ENCODE measurements at places on chromosomes 6 and 20.

DNA sequence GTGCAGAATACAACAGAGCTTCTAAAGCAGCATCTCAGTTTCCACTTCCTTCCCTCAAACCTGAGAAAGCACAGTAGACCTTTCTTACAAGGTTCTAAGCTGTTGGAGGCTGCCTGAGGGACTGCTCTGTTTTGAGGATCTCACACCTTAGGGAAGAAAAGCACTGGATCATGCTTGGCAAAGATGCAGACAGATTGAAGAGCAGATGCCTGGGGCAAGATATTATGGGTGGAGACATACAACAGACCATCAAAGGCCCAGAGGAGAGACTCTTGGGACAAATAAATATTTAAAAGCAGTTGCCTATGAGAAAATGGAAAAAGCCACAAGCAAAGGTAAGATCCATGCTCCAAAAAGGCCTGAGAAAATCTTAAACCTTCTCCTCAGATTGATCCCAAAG, 6.2 kb downstream of the ZNF337 start:
- DNase-seq = no peak

DNA sequence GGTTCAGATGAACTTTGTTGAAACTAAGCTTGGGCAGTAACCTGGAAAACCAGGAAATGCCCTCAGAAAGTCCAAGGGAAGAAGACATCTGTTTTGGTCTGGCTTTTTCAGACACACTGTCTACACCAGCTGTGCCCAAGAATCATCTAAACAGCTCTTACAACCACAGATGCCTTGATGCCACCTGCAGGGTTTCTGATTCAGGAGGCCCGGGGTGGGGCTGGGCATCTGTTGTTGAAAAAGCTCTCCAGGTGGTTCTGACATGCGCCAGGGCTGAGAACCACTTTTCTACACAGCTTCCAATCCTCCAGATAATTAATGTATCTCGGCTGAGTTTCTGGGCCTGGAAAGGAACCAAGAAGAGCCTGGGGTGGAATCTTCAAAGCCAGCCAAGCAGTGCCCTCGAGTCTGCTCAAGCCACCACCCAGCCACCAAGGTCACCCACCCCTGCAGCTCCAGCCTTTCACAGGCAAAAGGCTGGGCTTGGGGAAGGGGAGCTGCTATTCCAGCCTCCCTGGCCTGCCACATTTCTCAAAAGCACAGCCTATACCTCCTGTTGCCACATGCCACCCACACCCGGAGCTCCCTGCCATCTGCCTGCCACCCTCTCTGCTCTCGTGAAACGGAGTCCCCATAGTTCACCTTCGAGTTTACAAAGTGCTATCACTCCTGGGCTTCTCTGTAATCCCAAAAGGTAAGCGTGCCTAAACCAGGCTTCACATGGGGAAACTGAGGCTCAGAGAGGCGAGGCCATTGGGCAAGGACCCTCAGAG, 9.4 kb downstream of the MDGA1 start:
- DNase-seq = no peak

- DNase-seq = no peak
Measured at GRCh38 chr6:20610636-20611370, 76.5 kb downstream of the CDKAL1 start.

- no peak for DNase-seq
Measured at GRCh38 chr20:11077226-11077625, 403.4 kb upstream of the JAG1 start.

- DNase-seq = no peak
Measured at GRCh38 chr6:36757206-36757605, 59.6 kb downstream of the RAB44 start.

- peak; percentile 97 for DNase-seq
Measured at GRCh38 chr6:37051138-37052026, 45.9 kb downstream of the FGD2 start.

GRCh38 chr6:55379471-55379870, 52.2 kb downstream of the GFRAL start:
- no peak for DNase-seq

DNA sequence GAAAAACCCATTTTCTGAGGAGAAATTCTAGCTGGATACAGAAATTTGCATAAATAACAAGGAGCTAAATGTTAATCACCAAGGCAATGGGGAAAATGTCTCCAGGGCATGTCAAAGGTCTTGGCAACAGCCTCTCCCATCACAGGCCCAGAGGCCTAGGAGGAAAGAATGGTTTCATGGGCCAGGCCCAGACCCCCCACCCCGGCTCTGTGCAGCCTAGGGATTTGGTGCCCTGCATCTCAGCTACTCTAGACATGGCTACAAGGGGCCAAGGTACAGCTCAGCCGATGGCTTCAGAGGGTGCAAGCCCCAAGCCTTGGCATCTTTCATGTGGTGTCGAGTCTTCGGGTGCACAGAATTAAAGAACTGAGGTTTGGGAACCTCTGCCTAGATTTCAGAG, 321.2 kb upstream of the ID4 start:
- DNase-seq = no peak

DNA sequence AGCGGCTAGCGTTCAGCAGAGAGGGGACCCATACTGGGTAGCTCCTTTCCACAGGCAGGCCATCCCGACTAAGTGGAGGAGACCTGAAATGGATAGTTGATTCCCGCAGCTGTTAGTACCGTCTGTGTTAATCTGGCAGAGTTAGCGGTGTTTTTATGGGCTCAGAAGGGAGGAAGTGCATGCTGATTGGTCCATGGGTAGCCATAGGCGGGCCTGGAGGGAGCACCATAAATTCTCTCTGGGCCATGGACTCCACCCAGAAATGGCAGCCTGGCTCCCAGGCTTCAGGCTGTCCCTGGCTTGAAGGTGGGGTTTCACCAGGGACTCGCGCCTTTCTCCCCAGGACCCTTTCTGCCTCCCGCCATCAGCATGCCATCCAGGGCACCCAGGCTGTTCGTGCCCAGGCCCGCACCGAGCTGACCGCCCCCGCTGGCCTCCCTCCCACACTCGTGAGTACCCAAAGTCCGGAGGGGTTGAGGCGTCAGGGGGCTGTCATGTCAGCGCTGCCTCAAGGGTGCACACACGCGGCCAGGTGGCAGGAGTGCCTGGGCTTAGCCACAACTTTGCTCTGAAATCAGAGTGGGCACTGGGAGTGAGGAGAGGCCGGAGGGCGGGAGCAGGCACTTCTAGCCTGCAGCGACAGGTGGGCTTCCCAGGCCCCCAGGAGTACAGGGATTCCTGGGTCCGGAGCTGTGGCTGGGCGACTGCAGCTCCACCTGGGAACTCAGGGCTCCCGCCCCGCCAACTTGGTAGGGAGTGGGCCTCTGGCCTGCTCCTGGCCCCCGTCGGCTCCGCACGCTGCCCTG, 694.3 kb upstream of the FLRT3 start:
- DNase-seq = no peak

GRCh38 chr6:56096946-56097621, 150.3 kb downstream of the COL21A1 start:
- no peak for DNase-seq

- no peak for DNase-seq
Measured at GRCh38 chr6:118740372-118740771, 89.0 kb upstream of the CEP85L start.

DNA sequence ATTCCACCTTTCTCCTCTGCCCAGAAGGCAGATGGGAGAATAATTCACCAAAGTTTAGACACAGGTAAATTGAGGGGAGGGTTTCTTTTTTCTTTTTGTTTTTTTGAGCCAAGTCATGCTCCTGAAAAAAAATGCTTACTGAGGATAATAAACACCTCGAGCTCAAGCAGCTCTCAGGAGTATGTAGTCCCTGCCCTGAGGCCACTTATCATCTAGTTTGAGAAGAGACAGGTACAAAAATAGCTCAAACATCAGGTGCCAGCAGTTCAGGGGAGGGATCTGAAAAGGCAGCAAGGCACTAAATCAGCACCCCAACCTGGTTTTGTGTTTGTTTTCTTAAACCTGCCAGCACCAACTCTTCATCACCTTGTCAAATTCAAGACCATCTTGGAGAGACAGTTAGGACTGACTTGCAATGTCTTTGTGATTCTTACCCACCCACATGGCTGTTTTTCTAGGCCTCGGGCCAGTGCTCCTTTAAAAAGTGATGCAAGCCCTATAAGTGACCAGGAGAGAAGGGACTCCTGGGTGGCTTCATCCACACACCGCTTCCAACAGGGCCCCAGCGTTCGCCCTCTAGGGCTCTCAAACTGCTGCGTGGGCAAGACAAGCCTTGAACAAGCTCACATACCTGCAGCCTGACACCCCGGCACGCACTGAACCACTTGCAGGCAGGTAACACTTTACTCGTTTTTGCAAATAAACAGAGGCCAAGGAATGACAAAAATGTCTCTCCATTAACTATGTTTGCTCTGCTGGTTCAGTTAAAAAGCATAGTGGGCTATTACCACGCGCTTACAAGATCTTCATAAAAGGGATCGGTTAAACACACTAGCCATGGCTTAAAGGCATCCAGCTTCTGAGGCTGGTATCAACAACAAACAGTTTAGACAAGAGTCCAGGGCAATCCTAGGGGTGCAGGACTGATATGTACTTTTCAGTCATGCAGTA, 13.9 kb downstream of the JAG1 start:
- no peak for DNase-seq

DNA sequence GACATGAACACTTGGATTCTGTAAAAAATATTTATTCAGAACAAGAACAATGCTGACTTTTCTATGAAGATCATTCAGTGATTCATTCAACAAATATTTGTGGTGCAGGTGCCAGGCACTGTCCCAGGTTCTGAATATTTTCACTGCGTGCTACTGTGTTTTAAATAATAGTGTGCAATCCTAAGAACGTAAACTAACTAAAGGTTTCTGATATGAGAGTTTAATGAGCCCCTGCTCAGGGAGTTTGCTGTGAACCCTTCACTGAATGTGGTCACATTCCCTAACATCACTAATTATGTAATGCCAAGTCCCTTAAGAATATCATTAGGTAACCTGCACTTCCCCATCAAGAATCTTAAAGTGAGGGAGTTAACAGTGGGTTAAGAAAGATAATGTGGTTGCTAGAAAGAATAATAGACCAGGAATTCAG, 1.7 kb upstream of the TMEM170B start:
- no peak for DNase-seq

DNA sequence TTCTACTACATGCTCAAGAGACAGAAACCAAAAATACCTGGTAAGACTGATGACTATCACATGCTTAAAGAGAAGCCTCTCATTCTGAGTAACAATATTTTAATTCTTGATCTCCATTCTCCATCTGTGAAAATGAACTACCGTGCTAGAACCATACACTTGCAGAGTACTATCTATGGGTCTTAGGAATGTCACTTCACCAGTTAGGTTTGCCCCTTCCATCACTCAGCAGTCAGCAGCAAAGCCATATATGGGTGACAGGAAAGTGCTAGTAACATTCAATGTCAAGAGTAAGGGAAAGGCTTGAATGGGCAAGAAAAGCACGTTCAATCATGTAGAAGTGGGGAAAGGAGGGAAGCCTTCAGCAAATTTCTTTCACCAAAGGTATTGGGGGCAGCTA, 2.3 kb downstream of the DNAAF9 start:
- DNase-seq = no peak

GRCh38 chr6:110951986-110952794, 6.3 kb upstream of the GTF3C6 start:
- no peak for DNase-seq

DNA sequence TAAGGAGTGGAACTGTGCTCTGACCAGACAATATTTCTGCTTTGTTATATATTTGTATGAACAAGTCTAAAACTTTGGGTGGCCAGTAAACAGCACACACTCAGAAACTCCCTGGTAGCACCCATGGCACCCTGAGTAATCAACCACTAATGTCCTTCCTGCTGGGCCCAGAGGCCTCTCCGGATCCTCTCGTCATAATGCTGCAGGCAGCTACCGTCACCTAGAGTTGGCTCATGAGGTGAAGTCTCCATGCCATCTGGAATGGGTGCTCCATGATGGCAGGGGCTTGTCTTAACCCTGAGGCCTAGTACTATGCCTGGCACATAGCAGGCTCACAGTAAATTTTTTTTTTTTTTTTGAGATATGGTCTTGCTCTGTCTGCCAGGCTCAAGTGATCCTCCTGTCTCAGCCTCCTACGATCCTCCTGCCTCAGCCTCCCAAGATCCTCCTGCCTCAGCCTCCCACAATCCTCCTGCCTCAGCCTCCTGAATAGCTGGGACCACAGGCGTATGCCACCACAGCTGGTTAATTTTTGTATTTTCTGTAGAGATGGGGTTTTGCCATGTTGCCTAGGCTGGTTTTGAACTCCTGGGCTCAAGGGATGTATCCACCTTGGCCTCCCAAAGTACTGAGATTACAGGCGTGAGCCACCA, 3.0 kb upstream of the SDCBP2 start:
- no peak for DNase-seq

DNA sequence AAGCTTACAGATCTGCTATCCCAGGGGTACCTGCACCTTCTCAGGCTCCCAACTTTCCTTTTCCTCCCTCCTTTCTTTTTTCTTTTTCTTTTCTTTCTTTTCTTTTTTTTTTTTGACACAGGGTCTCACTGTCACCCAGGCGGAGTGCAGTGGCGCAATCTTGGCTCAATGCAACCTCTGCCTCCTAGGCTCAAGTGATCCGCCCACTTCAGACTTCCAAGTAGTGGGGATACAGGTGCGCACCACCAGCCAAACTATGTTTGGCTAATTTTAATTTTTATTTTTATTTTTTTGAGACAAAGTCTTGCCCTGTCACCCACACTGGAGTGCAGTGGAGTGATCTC, 36.0 kb downstream of the PIM1 start:
- no peak for DNase-seq

- no peak for DNase-seq
Measured at GRCh38 chr20:6940876-6941275, 173.4 kb downstream of the BMP2 start.

DNA sequence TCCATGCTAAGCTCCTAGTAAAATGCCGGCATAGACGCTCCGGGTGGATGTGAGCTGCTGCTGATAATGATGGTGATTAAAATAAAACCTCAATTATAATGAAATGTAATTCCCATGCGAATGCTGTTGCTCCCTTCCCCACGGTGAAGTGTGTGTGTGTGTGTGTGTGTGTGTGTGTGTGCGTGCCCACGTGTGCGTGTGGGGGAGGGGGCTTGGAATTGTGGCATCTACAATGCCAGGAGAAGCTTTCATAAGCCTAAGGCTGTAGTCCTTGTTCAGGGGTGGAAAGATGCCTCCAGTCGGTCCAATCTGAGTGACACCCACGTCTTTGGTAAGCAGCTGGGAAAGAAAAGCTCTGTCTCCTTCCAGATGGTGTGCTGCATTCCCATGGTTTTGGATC, 137.9 kb downstream of the CDH26 start:
- DNase-seq = no peak

DNA sequence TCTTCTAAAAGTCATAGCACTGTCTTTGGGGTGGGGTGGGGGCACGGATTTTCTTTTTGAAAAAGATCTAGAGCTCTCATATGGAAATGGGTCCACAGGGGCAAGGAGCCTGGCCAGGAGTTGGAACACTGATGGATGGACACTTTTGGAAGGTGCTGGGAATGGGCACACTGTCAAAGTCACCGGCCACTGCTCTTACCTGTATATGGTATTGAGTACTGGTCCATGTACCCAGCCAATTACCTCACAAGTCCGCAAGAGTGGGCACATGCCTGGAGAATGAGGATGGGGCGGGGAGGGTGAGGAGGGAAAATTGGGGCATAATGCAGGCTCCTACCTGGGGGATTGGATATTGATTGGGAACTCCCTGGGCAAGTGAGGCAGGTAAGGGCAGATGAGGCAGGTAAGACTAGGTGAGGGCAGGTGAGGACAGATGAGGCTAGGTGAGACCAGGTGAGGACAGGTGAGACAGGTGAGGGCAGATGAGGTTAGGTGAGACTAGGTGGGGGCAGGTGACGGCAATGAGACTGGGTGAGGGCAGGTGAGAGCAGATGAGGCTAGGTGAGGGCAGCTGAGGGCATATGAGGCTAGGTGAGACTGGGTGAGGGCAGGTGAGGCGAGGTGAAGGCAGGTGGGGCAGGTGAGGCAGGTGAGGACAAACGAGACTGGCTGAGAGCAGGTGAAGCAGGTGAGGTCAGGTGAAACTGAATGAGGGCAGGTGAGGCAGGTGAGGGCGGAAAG, 167.9 kb downstream of the NRN1 start:
- no peak for DNase-seq
